ENCODE measurements at places on chromosomes 6 and 20.

- peak; percentile 30 for DNase-seq
These were observed 48.2 kb downstream of the DSTN start for GRCh38 chr20:17617868-17618672.

- DNase-seq = no peak
These were observed 6.0 kb upstream of the PRL start for GRCh38 chr6:22302838-22303237.

DNA sequence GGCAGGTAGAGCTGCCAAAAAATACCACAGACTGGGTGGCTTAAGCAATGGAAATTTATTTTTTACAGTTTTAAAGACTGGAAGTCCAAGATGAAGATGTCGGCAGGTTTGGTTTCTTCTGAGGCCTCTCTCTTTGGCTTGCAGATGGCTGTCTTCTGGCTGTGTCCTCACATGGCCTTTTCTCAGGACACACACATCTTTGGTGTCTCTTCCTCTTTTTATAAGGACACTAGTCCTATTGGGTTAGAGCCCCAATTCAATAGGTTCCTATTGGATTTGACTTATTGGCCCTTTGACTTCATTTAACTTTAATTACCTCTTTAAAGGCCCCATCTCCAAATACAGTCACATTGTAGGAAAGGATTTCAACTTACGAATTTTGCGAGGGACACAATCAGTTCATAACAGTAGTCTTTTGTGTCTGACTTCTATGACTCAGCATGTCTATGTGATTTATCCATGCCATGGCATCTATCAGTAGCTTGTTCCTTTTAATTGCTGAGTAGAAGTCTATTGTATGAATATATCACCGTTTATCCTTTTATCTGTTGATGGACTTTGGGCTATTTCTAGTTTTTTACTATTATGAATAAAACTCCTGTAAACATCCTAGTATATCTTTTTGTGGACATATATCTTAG is 11.0 kb upstream of the TCP11 start:
- DNase-seq = no peak

- DNase-seq = no peak
These were observed 1.4 kb upstream of the HSPA12B start for GRCh38 chr20:3730803-3731672.

DNA sequence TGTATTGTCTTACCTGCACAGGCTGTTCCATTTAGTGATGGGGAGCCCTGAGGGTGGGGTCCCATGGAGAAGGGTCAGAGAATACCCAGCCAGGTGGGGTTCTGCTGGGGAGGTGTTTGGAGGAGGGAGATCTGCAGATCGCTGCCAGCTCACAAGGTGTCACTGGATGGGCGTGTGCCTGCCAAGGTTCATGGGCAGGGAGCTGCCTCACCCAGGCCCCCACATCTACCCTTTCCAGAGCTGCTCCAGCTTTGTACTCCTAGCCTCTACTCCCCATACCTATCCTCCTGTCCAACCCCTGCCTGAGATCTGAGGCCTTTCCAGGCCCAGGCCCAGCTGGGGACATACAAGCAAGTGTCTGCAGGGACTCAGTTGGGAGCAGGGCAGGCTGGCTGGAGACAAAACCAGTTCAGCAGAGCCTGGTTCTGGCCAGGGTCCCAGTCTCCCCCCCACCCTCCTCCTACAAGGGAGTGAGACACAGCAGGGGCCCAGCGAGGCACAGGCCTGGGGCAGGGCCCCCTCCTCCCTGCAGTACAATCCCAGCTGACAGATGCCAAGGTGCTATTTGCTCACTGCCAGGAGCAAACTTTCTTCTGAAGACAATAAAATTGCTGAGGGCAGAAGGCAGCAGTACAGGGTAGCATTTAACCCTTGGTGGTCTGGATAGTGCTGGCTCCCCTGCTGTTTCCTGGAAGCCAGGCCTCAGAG is 19.7 kb downstream of the SPDEF start:
- peak; percentile 69 for DNase-seq

GRCh38 chr6:103783329-103783728 is 1076.4 kb downstream of the HACE1 start:
- no peak for DNase-seq

DNA sequence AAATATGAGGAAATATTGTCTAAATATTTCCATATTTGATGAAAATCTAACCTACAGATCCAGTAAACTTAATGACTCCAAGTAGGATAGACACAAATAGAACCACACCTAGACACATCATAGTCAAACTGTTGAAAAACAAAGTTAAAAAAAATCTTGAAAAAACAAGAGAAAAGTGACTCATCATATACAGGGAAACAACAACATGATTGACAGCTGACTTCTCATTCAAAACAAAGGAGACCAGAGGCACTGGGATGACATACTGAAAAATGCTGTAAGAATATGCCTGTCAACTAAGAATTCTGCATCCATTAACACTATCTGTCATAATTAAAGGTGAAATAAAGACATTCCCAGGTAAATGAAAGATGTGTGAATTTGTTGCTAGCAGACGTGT is 38.8 kb downstream of the BMP2 start:
- DNase-seq = no peak

DNA sequence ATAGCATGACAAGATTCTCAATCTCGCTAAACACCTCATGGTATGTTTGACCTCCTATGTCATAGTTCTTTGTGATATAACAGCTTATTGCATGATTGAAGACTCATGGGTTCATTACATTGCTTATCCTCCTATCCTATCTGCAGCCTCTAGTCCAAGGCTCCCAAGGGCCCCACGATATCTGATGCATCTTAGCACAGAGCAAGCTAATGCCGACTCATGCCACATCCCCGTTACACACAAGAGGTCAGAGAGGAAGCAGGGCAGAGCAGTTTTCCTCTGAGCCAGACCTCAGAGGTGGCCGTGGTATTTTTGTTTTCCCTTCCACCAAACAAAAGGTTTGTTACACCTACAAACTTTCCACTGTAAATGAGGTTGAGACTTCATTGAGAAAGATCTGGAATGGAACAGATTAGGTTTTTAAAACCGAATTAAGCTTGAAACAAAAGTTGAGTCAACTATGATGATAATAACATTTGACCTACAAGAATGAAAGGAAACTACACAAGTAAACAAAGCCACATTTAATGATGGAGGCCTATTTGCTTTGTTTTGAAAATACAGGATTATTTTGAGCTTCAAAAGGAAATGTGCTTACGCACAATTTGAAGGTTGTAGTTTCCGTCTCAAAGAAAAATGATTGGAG is 133.9 kb upstream of the MYLIP start:
- DNase-seq = no peak

- no peak for DNase-seq
These were observed 218.9 kb downstream of the PLCB4 start for GRCh38 chr20:9287826-9288225.

DNA sequence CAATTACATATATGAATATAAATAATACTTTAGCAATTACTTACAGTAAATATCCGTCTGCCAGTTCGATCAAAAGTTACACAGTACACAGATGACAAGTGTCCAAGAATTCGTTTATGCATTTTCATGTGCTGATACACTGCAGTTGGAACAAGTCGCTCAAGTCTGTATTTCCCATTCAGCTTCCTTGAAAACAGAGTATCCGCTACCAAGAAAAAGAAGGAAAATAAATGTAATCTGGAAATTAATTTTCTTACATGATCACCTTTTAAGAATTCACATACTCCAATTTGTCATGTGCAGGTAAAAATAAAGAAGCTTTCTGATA is 35.3 kb downstream of the PHIP start:
- DNase-seq = no peak

- no peak for DNase-seq
These were observed 135.5 kb downstream of the PAX1 start for GRCh38 chr20:21840991-21841390.

GRCh38 chr20:33411711-33412483 is 10.6 kb upstream of the CDK5RAP1 start:
- DNase-seq = no peak

- no peak for DNase-seq
These were observed 163.4 kb downstream of the HS3ST5 start for GRCh38 chr6:114179411-114179810.

GRCh38 chr20:33021879-33022278 is 9.6 kb upstream of the BPIFB6 start:
- no peak for DNase-seq

- DNase-seq = no peak
These were observed 72.6 kb upstream of the ZNF184 start for GRCh38 chr6:27545271-27546046.

- no peak for DNase-seq
These were observed 24.0 kb downstream of the MTFR2 start for GRCh38 chr6:136226027-136226673.

DNA sequence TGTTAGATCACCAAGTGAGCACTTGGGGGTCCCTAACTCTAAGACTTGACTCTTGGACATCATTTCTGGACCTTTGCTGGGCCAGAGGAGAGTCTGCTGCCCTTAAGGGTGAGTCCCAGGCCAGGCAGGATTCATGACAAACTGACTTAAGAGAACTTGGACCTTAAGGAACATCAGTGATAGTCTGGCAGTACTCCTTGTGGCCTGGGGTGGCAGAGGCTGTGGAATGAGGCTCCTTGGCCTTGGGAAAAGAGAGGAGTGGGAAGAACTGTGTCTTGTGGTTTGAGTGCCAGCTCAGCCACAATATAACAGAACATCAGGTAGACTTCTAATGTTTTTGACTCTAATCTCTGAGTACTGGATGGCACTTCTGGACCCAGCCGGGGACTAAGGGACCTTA is 478.7 kb downstream of the MEI4 start:
- DNase-seq = no peak

DNA sequence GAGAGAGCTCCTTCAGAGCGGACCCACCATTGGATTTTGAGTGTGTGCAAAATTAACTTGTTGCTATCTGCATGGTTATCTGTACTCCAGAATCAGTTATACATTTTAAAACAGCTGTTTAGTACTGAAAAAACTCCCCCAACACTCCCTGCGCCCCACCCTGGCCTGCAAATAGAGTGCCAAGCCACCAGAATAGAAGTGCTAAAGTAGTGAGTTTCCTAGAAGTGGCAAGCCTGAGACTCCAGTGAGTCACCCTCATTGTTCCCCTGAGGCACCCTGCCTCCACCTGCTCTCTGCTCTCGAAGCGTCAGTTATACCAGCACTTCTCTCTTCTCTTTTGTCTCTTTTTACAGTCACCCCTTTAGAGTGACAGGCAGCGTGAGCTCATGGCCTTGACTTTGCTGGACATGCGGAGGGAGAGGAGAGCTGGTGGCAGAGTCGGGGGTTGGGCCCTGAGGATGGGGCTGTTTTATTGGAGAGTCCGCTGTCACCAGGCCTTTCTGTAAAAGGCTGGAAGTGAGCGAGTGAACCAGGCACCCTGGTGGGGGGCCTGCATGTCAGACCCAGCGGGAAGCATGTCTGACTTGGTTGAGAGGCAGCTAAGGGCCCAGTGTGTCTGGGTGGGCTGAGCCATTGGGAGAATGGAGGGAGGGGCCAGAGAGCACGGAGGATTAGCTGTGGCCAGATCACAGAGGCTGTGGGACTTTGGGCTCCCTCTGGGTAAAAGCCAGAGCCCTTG is 10.4 kb downstream of the IGF2R start:
- no peak for DNase-seq

DNA sequence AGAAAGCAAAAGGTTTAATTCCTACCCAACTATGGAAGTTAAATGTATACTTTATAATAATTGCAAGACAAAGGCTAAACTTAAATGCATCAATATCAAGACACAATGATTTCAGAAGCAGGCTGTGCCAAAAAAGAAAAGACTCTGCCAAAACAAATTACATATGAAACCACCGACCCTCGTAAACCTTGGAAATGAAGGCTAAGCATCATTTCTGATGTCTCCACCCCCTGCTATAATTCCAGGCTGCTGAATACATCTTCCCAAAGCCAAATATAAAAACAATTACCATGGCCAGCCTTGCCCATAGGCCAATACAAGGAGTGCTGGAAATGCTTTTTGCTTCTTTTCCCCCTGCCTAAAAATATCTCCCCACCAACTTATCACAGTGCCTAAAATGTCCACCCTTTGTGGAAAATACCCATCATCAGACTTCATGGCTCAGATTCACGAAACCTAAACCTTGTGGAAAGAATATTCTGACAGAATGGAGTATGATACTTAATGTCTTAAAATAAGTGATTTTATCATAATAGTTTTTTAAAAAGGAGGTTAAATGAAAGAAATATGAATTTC is 37.4 kb downstream of the RCAN2 start:
- no peak for DNase-seq

DNA sequence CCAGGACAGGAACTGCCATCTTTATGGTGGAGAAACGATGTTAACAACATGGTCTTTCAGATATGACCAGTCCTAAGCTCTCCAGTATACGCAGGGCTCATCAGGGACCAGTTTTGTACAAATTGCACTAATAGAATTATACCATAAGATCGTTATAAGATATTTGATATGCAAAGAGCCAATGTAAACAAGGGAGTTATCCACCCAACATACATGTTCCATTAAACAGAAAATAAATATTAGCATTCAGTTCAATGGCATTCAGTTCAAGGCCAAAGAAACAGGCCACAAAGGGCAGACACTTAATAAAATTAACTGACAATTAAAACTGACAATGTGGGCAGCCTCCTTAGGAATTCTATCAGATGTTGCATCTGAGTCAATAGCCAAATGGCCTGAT is 2.6 kb downstream of the GFOD1 start:
- no peak for DNase-seq

- DNase-seq = no peak
These were observed 26.9 kb downstream of the NRN1 start for GRCh38 chr6:5979650-5980420.
